Glomerular endothelial cell (primary cell): ENCODE measurements at places on chromosomes 2 and 18. TPM values are rescaled to one million over a fixed set of nuclear protein-coding genes. Genes with fewer than 3 reads are reported as not detected.

GRCh38 chr2:112787729-112788393 is 3.6 kb upstream of the IL1A start:
- DNase-seq, result no peak

DNA sequence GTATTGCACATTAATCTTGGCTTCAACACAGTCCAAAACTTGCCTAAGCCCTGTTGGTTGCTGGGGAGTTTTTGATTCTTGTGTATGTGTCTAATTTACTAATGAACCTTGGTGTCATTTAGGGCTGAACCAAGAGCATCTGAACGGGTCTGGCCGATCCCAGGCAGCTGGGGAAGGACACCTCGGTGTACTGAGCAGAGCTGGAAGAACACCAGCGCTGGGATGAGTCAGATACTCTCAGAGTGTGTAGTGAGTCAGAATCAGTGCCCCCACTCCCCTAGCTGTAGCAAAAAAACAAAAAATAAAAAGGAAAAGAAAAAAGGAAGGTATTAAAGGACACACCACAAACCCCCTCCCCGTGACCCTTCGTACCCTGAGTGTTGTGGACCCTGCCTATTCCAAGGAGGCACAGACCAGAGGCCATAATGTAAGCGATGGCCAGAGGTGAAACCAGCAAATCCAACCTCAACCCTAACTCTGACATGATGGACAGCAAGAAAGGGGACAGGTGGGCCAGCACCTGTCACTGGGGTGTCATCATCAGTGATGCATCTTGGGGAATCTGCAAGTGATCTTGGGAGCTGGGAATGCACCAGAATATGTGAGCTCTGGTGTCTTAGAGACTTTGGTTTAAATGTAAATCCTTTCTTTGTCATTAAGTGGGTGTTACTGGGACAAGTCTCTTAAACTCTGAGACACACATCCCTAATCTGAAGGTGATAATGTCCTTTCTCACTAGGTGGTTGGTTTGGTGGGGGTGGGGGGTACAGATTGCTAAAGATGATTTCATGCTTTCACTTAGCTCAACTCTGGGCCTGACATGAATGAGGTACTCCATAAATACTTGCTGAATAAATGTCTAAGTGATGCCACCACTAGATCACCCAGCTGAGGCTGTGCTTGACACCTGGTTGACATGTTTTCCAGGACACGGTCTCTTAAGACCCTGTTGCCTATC is 34.2 kb upstream of the NCOA1 start:
- no peak for DNase-seq

GRCh38 chr2:80288576-80288975 is 16.0 kb downstream of the LRRTM1 start:
- no peak for DNase-seq

DNA sequence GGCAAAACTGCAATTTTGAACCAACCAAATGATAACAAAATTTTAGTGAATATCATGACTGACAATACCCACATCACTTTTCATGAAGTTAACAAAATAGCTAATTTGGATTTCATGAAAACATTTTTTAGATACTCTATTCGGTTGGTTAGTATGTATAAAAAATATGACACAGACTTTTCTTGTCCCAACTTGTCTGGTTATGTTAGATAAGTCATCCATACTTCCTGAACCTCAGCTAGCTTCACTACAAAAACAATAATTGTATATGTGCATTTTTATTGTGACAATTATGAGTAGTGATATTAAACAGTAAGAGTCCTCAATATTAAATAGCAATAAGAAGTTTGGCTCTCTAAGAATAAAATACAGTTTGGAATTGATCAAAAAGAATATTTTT is 408.1 kb upstream of the DSEL start:
- no peak for DNase-seq

COL4A3 gene
- not detected in 2 replicates for total RNA-seq

POTEI gene
- 0.06 TPM in 1 of 2 replicates, not detected in the other for total RNA-seq

IL1RL2 gene
- total RNA-seq, result 0.47 TPM in 1 of 2 replicates, not detected in the other

IMP4 gene
- 63.6 and 80.6 TPM in 2 replicates for total RNA-seq

CD8B2 gene
- total RNA-seq, result not detected in 2 replicates

RNF152 gene
- total RNA-seq, result 26.7 and 59.6 TPM in 2 replicates
